ENCODE measurements at places on chromosomes 2 and 18.

DNA sequence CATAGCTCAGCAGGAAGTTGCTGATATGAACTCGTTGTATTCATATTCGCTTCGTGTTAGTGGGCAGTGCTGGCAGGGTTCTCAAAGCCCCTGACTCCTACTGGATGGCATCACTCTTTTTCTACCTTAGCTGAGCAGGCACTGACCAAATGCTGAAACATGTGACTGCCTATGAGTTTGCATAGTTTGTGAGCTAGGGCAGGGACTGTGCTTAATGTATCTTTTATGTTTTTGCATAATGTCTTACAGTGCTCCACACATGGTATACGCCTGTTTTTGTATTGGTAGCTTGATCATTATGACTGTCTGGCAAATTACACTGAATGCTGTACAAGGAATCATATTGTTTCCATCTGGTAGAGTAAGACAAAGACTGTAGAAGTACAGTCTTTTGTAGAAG lies 305.3 kb downstream of the PARD3B start:
- DNase-seq = no peak

GRCh38 chr2:238237431-238238135 lies 2.3 kb downstream of the HES6 start:
- no peak for DNase-seq

DNA sequence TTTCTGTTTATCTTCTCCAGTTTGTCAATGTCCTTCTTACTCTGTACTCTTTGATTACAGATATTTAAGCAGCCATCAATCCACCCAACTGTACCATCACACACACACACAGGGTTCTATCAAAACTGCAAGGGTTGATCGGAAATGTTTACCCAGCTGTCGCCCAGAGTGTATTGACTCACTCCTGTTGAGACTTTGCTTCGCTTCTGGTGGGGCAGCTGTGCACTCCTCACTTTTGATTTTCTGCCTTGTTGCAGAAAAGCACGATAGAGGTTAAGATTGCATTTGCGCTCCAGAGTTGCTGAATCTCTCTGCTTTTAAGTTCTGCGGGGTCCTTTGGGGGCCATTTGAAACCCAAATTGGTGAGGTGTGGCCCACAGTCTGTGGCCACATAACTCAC lies 216.2 kb downstream of the SETBP1 start:
- DNase-seq = no peak

DNA sequence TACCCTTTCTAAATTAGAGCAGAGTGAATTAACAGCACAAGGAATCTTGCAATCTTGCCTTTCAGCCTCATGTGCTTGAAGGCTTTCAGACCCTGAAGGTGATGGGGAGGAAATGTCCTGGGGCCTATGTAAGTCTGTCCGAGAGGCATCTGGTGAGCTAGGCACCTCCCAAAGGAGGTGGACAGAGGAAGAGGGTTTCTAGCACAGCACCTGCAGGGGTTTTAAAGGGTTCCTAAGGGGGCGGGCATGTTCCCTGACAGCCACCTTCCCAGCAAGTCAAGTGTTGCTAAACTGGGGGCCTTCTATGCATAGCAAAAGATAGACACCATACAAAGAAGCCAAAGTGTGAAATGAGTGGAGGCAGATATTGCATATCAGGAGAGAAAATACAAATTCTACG lies 88.5 kb downstream of the CDH2 start:
- no peak for DNase-seq

DNA sequence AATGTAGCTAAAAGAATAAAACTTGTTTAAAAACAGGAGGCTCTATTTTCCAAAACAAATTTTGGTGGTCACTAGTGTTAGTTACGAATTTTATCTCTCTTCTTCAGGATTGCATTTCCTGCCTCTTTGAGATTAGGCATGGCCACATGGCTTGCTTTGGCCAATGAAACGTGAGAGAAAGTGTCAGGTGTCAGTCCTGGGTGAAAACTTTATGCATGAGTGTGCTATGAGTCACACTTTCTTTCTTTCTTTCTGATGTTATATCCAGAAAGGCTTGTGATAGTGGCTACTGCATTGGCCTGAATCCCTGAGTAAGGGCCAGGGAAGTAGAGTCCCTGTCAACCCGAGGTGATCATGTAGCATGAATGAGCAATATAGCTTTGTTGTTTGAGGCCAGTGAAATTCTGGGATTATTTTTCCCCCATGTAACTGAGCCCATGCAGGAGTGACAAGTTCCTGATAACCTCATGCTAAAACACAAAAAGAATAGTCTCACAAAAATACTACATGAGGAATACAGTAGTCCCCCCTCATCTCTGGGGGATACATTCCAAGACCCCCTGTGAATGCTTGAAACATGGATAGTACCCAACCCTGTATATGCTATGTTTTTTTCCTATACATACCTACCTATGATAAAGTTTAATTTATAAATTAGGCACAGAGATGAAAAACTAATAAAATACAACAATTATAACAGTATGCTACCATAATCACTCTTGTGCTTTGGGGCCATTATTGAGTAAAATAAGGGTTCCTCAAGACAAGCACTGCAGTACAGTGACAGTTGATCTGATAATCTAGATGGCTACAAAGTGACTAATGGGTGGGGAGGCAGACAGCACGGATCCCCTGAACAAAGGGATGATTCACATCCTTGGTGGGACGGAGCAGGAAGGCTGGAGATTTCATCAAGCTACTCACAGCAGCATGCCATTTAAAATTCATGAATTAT lies 109.5 kb downstream of the CDC42EP3 start:
- no peak for DNase-seq

DNA sequence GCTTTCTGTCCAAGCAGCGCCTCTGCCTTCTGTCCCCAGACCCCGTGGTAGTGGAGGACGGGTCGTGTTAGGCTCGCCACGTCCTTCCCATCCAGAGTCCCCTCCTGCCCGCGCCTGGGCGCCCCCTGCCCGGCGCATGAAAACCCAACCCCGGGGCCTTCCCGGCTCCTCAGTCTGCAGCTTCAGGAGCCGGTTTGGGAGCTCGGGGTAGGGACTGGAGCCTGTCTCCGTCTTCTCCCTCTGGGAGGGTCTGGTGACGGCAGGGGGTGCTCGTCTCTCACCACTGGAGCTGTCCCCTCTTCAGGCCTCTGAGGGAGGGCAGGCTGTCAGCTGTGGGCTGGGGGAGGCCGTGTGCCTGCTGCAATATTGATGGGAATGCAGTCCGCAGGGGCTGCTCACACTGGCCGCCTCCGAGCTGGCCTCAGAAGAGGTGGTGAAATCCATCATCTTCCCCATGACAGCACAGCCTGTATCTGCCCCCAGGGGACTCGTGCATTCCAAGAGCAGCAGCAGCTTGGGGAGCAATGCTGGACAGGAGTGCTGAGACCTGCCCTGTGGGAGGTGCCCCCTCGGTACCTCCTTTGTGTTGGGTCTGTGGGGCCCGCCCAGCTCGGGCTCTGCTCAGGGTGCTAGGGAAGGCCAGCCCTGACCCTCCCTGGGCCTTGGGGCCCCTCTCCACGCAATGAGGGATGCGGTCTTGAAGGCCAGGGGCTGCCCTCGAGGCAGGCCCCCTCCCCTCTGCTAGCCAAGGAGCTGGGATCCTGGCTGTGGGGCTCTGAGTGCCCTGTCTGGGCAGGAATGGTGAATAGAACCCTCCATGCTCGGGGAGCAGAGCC lies 17.8 kb upstream of the KLHL30 start:
- no peak for DNase-seq

GRCh38 chr2:97913846-97914245 lies 81.9 kb downstream of the TMEM131 start:
- no peak for DNase-seq

- no peak for DNase-seq
Observed at GRCh38 chr18:6920099-6920955, 190.8 kb downstream of the ARHGAP28 start.

DNA sequence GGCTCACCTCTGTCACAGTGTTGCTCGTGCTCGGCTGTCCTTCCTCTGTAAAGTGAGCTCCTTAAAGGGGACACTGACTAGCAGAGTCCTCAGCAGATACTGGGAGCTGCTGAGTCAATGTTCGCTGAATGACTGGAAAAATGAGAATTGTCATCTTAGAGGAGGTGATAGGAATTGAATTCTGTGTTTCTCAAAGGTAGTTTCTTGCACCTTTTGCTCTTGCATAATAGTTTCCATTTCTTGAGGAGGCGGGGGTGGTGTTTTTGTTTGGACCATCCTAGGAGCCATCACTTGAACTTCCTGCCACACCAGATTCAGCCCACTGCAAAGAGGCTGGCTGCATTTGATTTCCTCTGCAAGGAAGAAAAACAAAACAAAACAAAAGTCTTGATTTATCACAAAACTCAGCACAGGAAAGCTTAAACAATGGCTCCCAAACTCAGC lies 11.4 kb upstream of the RFX8 start:
- DNase-seq = no peak

- DNase-seq = no peak
Observed at GRCh38 chr2:219205165-219205538, 1.4 kb upstream of the ZFAND2B start.

GRCh38 chr18:35526495-35527059 lies 28.8 kb upstream of the INO80C start:
- DNase-seq = no peak

GRCh38 chr2:49371128-49371701 lies 216.9 kb upstream of the FSHR start:
- DNase-seq = no peak

GRCh38 chr2:45799679-45800381 lies 148.4 kb downstream of the PRKCE start:
- DNase-seq = no peak

GRCh38 chr18:3119401-3120341 lies 100.1 kb downstream of the MYOM1 start:
- DNase-seq = no peak

DNA sequence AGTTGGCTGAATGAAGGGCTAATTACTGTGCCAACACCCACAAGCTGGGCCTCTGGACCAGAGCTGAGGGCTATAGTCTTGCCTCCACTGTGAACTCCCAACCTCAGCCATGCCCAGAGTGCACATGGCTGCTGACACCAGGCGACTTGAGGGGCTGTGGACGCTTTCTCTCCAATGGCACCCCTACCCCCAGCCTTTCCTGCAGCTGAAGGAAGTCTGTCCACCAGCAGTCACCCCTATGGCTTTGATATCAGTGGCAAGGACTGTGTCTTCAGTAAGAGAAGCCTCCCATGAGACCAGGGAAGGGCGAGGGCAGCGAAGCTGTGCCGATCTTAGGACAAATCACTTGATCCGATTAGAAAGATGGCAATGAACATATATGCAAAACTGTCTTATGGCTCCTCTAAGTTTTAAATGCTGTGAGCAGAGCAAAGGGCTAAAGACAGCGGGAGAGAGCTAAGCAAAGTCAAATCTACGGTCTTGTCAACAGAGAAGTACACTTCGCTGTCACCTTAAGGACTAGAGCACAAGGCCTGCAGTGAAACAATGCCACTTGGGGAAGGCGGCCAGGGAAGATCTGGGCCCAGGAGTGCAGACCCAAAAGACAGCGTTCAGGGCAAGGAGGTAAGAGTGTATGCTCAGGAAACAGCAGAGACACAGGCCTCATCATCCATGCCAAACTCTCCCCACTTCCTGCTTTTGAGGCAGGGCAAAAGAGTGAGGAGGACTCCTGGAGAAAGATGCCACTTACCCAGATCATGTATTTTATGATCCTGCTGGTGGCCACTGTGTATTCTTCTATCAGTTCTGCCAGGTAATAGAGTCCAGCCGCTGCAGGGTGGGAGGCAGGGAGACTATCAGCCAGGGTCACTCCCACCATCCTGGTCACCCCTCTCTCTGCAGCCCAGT lies 1.5 kb downstream of the TEX261 start:
- DNase-seq = no peak

- no peak for DNase-seq
Observed at GRCh38 chr2:5695654-5696403, 3.6 kb downstream of the SOX11 start.

DNA sequence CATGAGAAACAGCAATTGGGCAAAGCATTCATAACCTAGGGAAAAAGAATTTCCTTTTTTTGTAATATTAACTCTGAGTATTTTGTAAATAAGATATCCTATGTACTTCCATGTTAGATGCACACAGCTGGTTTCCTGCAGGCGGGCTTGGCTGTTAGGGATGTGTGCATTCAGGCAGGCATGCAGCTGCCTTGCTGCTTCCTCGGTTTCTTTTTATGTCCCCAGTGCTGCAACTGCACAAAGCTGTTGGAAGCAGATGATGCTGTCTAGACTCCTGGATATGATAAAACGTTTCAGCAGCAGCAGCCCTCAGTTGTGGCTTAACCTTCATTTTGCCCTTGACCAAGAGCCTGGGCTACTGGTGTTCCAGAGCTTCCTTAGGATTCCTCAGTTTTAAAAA lies 89.4 kb upstream of the EML6 start:
- DNase-seq = no peak

DNA sequence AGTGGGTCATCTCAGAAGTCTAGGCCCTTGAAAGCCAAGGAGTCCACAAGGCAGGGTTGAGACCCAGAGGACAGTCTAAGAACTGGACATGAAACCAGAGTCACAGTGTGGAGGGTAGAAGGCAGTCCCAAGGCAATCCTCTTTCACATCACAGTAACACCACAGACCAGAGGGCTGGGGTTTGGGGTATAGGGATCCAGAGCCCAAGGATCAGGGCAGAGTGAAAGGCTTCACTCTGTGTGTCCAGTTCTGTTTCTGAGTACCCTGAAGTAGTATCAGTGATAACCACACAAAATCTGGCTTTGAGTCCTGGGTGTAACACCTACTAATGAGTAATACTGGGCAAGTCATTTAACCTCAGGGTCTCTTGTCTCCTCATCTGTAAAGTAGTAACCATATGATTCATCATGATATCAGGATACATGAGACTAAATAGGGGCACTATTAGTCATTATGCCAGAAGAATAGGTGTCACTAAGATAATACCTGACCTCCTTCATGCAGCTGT lies 91.0 kb downstream of the ICA1L start:
- DNase-seq = no peak

DNA sequence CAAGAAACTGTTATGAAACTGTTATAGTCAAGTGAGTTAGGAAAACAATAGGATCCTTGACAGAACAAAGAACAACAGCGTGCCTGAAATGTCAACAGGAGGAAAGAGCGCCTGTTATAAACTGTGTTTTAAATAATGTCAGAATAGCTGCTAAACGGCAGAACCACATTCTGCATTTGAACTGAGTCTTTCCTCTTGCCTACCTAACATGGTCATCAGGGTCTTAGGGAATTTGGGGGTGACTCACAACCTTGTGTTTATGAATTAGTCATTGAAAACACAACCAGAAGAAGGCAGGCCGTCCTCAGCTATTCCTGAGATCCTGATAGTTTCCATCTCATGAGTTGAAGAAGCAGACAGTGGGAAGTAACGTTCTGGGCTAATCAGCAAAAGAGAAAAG lies 222.0 kb upstream of the FN1 start:
- DNase-seq = no peak

DNA sequence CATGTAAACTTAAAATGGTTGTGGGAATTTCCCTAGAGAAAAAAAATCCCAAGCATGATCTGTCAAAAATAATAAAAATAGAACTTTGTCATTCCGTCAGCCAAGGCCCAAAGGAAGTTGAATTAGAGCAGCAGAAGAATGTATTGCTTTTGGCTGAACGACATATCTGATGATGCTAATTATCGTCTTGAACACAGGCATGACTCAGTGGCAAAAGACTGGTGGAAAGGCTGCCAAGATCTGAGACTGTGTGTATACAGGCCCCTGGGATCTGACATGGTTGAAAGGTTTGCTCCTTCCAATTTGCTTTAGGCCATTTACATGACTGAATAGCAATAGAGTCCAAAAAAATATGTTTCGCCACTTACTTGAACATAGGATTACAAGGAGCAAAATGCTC lies 1057.1 kb upstream of the CRIM1 start:
- no peak for DNase-seq

Data from central memory CD4-positive, alpha-beta T cell (primary cell).